ENCODE measurements at places on chromosomes 6 and 20. TPM values are rescaled to one million over a fixed set of nuclear protein-coding genes. Genes with fewer than 3 reads are reported as not detected.

DNA sequence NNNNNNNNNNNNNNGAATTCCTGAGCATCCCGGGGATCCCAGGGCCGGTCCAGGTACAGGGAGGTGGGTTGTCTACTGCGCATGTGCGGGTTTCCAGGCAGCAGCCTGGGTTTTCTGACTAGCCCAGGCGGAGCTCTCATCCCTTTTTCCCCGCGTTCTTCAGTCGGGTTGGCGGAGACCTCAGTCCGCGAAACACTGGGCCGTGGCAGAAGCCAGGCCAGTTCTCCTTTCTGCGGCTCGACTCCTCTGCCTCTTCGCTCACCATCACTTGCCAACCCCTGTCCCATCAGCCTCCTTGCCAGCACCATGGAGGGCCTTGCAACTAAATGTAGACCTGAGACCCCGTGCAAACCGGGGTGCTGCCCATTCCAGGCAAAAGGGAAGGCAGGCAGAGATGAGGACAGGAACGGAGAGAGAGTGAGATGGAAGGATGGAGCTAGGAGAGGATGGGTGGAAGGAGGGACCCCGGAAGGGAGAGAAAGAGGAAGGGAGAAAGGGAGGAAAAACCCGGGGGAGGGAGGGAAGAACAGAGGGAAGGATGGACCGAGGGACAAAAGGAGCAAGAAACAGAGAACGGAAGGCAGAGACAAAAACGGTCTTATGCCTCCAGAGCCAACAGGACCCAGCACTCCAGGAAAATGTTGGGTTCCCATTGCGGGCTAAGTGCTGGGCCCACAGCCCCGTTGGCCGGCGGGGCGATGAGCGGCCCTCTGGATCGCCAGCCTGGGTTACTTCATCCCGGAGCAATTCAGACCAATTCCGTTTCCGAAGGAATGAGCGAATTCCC is 445.4 kb upstream of the DEFB115 start:
- no peak for DNase-seq

GRCh38 chr6:152952866-152953509 is 29.9 kb downstream of the FBXO5 start:
- no peak for DNase-seq

- DNase-seq = no peak
Measured at GRCh38 chr20:10721137-10721896, 47.5 kb upstream of the JAG1 start.

DNA sequence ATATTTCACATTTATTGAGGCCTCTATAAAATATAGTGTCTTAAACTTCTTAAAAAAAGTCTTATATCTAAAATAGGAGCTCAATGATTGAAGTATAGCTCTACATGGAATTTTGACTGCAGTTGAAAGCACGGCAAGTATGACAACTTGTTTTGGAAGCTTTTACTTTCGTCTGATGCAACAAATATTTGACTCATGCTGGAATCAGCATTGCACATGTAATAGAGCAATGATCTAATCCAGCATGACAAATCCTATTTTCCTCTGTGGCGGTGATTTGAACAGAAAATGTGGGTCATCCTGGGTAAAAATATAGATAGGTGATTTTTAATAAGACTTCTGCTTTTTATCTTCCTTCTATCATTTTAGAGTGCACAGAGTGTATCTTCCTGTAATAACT is 111.6 kb downstream of the TINAG start:
- no peak for DNase-seq

- DNase-seq = no peak
Measured at GRCh38 chr6:156978948-156979347, 201.8 kb downstream of the ARID1B start.

DNA sequence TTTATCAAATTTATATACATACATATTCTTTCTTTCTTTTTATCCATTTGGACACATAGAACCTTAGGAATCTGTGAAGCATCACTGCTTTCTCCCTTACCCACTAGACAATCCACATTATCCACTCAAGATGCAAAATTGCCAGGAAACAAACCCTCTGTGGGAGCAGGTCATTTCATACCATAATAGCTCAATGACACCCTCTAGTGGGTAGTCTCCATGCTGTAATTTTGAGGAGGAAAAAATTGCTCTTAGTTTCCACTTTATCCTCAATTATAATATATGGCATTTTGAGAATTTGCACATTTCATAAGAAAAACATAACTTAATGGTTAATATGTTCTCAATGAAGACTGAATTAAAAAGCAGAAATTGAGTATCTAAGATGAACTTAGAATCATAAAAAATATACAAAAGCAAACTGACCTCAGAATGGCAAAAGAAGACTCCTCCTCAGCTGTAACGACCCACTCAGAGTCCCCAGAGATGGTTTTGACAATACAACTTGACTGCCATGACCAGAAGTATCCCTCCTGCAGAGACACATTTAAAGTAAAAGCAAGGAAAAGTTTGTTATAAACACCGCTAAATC is 164.1 kb downstream of the FRK start:
- DNase-seq = no peak

The VSX1 gene
- not detected for total RNA-seq

GRCh38 chr6:108455688-108456087 is 105.0 kb upstream of the FOXO3 start:
- DNase-seq = no peak

The EPHA7 gene
- 0.43 TPM for total RNA-seq

- no peak for DNase-seq
Measured at GRCh38 chr6:7343546-7344475, 30.8 kb upstream of the SSR1 start.
